Endothelial cell of umbilical vein (primary cell): ENCODE measurements at places on chromosomes 4 and X. TPM values are rescaled to one million over a fixed set of nuclear protein-coding genes. Genes with fewer than 3 reads are reported as not detected.

DNA sequence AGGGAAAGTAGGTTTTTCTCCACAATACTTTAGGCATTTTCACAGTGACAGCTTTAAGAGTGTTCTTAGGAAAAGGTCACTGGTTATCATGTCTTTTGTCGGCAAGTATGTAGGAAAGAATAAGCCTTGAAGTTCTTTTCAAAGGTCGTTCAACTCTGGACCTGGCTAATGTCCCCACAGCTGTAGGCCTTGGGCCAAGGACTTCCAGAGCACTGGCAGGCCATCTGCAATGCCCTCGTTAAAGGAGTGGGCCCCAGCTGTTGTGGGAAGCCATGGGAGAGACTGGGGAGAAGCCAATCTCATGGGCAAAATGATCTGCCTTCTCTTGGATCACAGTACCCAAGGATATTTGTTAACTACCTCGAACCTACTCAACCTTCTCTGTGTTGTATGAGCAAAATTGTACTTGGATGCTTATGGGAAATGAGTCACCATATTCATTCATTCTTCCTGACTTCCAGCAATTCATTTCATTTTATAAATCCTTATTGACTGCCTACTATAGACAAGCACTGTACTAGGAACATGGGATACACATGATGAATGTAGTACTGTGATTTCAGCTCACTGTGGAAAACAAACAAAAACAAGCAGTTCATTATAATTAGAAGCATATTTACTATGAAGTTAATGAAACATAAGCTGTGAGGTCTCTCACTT lies 141.1 kb upstream of the KIT start:
- peak; percentile 40 for DNase-seq
- no peaks in the 10 kb centered on the region for H3K4me1 ChIP-seq
- H3K27me3 ChIP-seq: no peaks in the 10 kb centered on the region
- no peak overlapping the region for H3K27ac ChIP-seq

DNA sequence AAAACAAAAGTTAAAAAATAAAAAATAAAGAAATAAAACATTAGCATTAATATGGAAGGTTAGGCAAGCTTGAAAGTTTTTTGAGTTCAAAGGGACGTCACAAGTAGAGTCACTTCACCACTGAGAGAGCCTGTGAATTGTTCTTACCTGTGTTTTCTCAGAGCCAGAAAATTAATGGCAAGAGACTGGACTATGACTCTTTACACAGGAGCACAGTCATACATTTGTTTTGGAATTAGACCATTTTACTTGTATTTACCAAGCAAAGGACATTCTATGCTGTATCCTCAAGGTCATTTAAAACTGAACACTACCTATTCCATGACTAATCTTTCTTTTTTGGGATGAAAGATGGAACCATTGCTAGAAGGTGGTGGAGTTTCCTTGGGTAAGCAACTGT lies 346.1 kb downstream of the FAM47B start:
- no peak overlapping the region for H3K27ac ChIP-seq
- H3K4me3 ChIP-seq: no peak overlapping the region
- no peaks in the 10 kb centered on the region for H3K4me1 ChIP-seq
- no peaks in the 10 kb centered on the region for H3K36me3 ChIP-seq
- no peaks in the 10 kb centered on the region for H3K27me3 ChIP-seq

DNA sequence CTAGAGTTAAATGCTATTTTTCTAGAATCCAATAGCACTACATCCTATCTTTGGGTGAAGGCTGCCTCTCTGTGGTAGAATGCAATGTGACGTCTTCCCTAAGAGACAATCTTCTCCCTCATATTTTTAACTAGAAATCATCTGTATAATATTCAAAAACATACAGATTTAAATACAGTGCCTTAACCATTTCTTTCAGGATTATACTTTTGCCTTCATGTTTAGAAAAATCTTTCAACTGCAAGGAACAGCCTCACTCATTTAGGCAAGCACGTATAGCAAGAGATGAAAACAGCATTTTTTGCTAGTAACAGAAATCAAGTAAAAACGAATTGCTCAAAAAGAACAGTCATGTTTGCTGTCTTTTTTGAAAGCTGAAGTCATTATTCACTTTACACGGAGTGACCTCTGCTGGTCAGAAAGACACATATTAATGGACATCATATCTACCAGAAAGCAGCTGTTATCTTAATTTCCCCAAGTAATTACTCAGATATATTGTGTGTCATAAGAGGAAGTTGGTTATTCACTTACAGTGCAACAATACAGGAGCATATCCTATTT lies 422.3 kb downstream of the STPG2 start:
- no peak overlapping the region for H3K4me3 ChIP-seq
- H3K4me1 ChIP-seq: peaks cover 12% of the 10 kb centered on the region
- no peaks in the 10 kb centered on the region for H3K36me3 ChIP-seq
- H3K27me3 ChIP-seq: no peaks in the 10 kb centered on the region

GRCh38 chr4:54661169-54661568 lies 3.4 kb downstream of the KIT start:
- peaks cover 27% of the 10 kb centered on the region for H3K27me3 ChIP-seq
- H3K4me1 ChIP-seq: peaks cover 16% of the 10 kb centered on the region
- no peak overlapping the region for H3K27ac ChIP-seq
- no peak overlapping the region for H3K4me3 ChIP-seq

USP51 gene
- total RNA-seq: 0.77 and 0.97 TPM in 2 replicates

CPLX1 gene
- total RNA-seq: 1.3 and 1.8 TPM in 2 replicates

- no peaks in the 10 kb centered on the region for H3K27me3 ChIP-seq
- no peak overlapping the region for H3K4me3 ChIP-seq
- DNase-seq: no peak
- H3K4me1 ChIP-seq: no peaks in the 10 kb centered on the region
- no peaks in the 10 kb centered on the region for H3K36me3 ChIP-seq
Measured at GRCh38 chrX:57772637-57773036, 92.6 kb upstream of the NLRP2B start.

- no peak overlapping the region for H3K4me3 ChIP-seq
- no peaks in the 10 kb centered on the region for H3K36me3 ChIP-seq
- DNase-seq: no peak
- no peaks in the 10 kb centered on the region for H3K27me3 ChIP-seq
- no peaks in the 10 kb centered on the region for H3K4me1 ChIP-seq
Measured at GRCh38 chr4:22485737-22486136, 30.1 kb downstream of the ADGRA3 start.

DNA sequence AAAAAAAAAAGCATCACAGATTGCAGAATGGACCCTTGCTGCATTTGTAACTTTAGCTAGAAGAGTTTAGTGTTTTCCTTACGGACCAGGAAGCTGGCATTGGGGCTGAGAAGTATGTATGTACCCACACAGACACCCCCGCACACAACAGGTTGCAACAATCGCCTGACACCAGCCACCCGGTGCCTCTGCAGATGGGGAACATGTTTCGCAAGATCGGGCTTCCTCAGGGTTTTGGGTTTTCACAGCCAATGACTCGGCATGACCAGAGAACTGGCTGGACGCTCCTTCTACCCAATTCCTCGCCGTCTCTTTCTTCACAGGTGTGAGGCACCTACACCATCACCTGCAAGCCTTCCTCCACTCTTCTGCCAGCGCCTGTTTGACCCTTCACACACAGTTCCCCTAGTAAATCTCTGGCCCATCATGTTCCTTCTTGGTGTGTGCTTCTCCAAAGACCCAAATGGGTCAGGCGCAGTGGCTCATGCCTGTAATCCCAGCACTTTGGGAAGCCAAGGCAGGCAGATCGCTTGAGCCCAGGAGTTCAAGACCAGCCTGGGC lies 70.4 kb downstream of the DHRSX start:
- DNase-seq: no peak
- no peak overlapping the region for H3K4me3 ChIP-seq
- no peaks in the 10 kb centered on the region for H3K27me3 ChIP-seq
- no peak overlapping the region for H3K27ac ChIP-seq
- H3K4me1 ChIP-seq: no peaks in the 10 kb centered on the region

OTC gene
- not detected in 2 replicates for total RNA-seq

DNA sequence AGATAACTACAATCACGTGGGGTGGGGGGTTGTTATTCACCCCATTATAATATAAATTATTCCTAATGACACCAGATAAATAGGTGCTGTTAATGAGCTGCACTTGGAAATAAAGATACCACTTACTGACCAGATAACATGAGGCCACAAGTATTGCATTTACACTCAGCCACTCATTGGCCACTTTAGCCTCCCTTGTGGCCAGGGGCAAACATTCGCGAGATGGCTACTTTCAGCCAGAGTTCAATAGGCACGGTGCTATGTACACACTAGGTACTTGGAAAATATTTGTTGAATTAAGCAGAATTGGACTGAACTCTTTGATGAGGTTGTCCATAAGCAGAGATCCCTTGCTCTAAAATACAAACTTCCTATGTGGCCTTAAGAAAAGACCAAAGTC lies 713.7 kb upstream of the TENM3 start:
- H3K4me1 ChIP-seq: no peaks in the 10 kb centered on the region
- H3K4me3 ChIP-seq: no peak overlapping the region
- H3K36me3 ChIP-seq: no peaks in the 10 kb centered on the region
- no peak overlapping the region for H3K27ac ChIP-seq
- no peaks in the 10 kb centered on the region for H3K27me3 ChIP-seq

DNA sequence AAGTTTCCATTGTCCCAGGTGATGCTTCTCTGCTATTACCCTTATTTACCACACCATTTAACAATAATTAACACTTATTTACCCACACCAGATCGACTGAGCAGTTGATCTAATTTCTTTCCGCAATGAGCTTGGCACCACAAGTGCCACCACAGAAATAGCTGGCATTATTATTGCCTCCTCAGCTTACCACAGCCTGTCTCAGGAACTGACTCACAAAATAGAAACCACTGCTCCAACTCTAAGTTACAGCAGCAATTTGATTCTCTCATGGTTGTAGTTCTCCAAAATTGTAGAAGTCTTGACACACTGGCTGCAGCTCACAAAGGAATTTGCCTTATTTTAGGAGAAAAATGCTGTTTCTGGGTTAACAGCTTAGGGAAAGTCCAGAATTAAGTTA lies 22.5 kb downstream of the ZNF721 start:
- H3K4me3 ChIP-seq: no peak overlapping the region
- H3K36me3 ChIP-seq: no peaks in the 10 kb centered on the region
- no peak overlapping the region for H3K27ac ChIP-seq
- peaks cover 7% of the 10 kb centered on the region for H3K4me1 ChIP-seq

- H3K4me3 ChIP-seq: no peak overlapping the region
- DNase-seq: no peak
- no peaks in the 10 kb centered on the region for H3K36me3 ChIP-seq
- no peak overlapping the region for H3K27ac ChIP-seq
- no peaks in the 10 kb centered on the region for H3K27me3 ChIP-seq
- no peaks in the 10 kb centered on the region for H3K4me1 ChIP-seq
Measured at GRCh38 chrX:150465881-150466775, 102.3 kb upstream of the MTM1 start.

DNA sequence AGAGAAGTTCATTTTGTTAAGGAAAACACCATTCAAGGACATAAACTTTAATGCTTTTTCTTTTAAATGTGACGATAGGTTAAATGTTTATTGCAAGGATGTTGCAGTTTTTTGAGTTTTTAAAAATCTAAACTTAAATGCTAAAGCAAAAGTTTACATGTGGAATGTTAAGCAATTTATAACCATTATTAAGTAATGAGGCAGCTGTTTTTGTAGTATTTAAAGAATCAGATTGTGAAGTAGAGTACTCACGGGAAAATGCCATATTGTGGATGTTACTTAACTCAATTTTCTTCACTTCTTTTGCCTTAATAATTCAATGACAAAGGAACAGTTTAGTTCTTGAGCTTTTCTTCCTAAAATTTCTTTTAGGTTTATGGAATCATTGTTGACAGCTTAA lies 43.5 kb downstream of the UBE2K start:
- H3K27ac ChIP-seq: no peak overlapping the region
- no peaks in the 10 kb centered on the region for H3K36me3 ChIP-seq

SERTM2 gene
- not detected in 2 replicates for total RNA-seq

PPEF1 gene
- total RNA-seq: not detected in 2 replicates

PNCK gene
- not detected in 2 replicates for total RNA-seq

GRCh38 chrX:39767446-39767845 lies 330.3 kb downstream of the BCOR start:
- no peak overlapping the region for H3K27ac ChIP-seq
- H3K27me3 ChIP-seq: no peaks in the 10 kb centered on the region
- no peak for DNase-seq
- no peaks in the 10 kb centered on the region for H3K36me3 ChIP-seq

CABS1 gene
- not detected in 2 replicates for total RNA-seq

DNA sequence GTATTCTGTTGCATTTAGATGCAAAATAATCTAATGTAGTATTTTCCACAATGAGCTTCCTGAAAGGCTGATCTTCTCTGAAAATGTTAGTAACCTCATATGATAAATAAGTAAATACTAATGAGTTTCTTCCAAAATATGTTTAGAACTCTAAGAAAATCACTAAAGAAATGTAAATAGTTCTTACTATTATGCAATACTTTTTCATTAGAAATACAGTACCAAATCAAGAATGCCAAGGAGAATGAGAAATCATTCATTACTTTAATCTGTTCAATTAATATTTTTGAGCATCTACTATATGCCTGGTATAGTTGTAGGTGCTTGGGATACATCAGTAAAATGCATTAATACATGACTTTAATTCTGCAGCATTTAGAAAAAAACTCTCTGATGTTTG lies 130.6 kb downstream of the IL1RAPL1 start:
- H3K4me3 ChIP-seq: no peak overlapping the region
- no peaks in the 10 kb centered on the region for H3K4me1 ChIP-seq
- no peaks in the 10 kb centered on the region for H3K36me3 ChIP-seq
- no peak for DNase-seq
- H3K27me3 ChIP-seq: no peaks in the 10 kb centered on the region
- H3K27ac ChIP-seq: no peak overlapping the region

DNA sequence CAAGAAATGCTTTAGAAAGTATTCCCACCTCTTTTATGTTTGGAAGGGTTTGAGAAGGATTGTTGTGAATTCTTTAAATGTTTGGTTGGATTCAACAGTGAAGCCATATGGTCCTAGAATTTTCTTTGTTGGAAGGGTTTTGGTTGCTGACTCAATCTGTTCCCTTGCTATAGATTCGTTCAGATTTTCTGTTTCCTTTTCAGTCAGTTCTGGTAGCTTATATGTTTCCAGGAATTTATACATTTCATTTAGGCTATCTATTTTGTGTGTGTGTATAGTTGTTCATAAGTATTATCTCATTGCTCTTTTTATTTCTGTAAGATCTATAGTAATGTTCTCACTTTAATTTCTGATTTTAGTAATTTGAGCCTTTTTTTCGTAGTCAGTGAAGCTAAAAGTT lies 114.4 kb downstream of the MSN start:
- no peaks in the 10 kb centered on the region for H3K4me1 ChIP-seq
- no peaks in the 10 kb centered on the region for H3K36me3 ChIP-seq
- no peaks in the 10 kb centered on the region for H3K27me3 ChIP-seq
- DNase-seq: no peak
- no peak overlapping the region for H3K4me3 ChIP-seq
- no peak overlapping the region for H3K27ac ChIP-seq

- H3K36me3 ChIP-seq: peaks cover 1% of the 10 kb centered on the region
- no peaks in the 10 kb centered on the region for H3K27me3 ChIP-seq
- peak; percentile 60 for DNase-seq
- peaks cover 18% of the 10 kb centered on the region for H3K4me1 ChIP-seq
- peak overlapping the region; percentile 93 for H3K4me3 ChIP-seq
- peak overlapping the region; percentile 78 for H3K27ac ChIP-seq
Measured at GRCh38 chr4:145178740-145179280, 1.6 kb downstream of the OTUD4 start.

DNA sequence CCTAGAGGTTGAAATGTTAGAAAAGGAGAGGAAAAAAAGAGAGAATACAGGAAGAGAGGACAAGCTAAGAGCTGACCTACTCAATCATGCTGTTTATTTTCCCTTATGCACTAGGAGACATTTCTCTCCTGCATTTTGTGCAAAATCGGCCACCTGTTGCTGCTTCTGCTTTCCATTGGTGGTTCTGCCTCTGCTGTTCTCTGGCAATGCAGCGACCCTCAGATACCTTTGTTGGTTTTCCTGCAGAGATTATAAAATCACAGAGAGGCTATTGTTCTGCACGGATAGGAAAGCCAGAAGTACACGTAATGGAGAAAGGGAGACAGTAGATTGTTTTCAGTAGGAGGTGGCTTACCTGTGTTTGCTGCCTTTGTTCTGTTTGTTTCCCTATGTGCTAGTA lies 108.9 kb downstream of the UNC5C start:
- no peaks in the 10 kb centered on the region for H3K36me3 ChIP-seq
- H3K27me3 ChIP-seq: no peaks in the 10 kb centered on the region
- no peaks in the 10 kb centered on the region for H3K4me1 ChIP-seq
